ENCODE measurements at places on chromosomes 2 and 18. TPM values are rescaled to one million over a fixed set of nuclear protein-coding genes. Genes with fewer than 3 reads are reported as not detected.

Gene CHN1
- total RNA-seq: 9.2 TPM

Gene NR4A2
- total RNA-seq: 12.0 TPM

Gene OSR1
- total RNA-seq: 30.6 TPM

Gene FER1L5
- not detected for total RNA-seq

Gene STARD6
- total RNA-seq: not detected

Gene GALNT5
- total RNA-seq: not detected

Gene STPG4
- not detected for total RNA-seq

Gene CRYBA2
- total RNA-seq: 6.4 TPM

Gene TUBB8B
- total RNA-seq: not detected

Gene FTCDNL1
- total RNA-seq: 0.52 TPM

Gene SLC9A2
- 8.8 TPM for total RNA-seq

Gene FRZB
- 0.11 TPM for total RNA-seq

Gene WBP1
- 57.5 TPM for total RNA-seq

Gene SERPINB7
- 71.9 TPM for total RNA-seq

Gene RGPD4
- not detected for total RNA-seq

Gene FAM237A
- total RNA-seq: not detected

Gene MC5R
- total RNA-seq: not detected

Gene SAG
- total RNA-seq: not detected

Gene KRTCAP3
- total RNA-seq: not detected

Gene TNS1
- 1.5 TPM for total RNA-seq

Gene ERMN
- total RNA-seq: not detected

Gene UGT1A10
- not detected for total RNA-seq

Data from PC-3 (cell line).